ENCODE measurements at places on chromosomes 12 and 14.

- no peak for DNase-seq
These were observed 55.4 kb downstream of the SAMD4A start for GRCh38 chr14:54622192-54622958.

GRCh38 chr12:12903642-12904609, 12.6 kb downstream of the GPRC5A start:
- DNase-seq, result no peak

GRCh38 chr14:56794557-56795283, 15.6 kb downstream of the OTX2 start:
- DNase-seq, result no peak

- no peak for DNase-seq
These were observed 14.9 kb downstream of the GIT2 start for GRCh38 chr12:109981311-109981710.

- no peak for DNase-seq
These were observed 41.4 kb upstream of the TEX22 start for GRCh38 chr14:105356927-105357326.

DNA sequence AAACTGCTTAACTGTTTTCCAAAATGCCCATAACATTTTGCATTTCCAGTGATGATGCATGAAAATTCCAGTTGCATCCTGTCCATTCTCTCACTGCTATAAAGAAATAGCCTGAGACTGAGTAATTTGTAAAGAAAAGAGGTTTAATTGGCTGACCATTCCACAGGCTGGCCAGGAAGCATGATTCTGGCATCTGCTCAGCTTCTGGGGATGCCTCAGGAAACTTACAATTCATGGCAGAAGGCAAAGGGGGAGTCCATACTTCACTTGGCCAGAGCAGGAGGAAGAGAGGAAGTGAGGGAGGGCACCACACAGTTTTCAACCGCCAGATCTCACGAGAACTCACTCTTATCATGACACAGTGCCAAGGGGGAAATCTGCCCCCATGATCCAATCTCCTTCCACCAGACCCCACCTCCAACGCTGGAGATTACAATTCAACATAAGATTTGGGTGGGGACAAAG, 18.2 kb upstream of the CLEC2D start:
- no peak for DNase-seq

DNA sequence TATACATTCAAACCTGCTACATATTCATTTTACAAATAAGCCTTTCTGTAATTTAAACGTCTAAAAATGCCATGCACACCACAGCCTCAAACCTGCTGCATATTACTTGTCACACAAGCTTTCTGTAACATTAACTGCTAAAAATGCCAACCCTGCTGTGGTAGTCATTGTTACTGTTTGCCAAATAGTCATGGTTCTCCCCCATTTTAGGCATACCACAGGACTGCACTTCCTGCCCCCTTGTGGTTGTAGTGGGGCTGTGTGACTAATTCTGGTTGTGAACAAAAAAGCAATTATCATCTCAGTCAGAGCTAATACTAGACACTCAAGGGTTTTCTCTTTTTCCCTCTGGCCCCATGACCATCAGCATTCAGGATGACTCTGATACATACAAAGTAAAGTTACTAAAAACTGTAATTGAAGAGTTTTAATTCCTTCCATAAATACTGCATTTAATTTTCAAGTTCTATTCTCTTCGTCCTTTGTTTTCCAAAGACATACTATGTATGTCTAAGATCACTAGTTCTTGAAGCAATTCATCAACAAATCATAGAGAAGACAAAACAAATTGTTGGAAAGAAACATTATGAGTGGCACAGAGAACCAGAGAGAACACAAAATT, 5.7 kb upstream of the SLC35F4 start:
- no peak for DNase-seq

DNA sequence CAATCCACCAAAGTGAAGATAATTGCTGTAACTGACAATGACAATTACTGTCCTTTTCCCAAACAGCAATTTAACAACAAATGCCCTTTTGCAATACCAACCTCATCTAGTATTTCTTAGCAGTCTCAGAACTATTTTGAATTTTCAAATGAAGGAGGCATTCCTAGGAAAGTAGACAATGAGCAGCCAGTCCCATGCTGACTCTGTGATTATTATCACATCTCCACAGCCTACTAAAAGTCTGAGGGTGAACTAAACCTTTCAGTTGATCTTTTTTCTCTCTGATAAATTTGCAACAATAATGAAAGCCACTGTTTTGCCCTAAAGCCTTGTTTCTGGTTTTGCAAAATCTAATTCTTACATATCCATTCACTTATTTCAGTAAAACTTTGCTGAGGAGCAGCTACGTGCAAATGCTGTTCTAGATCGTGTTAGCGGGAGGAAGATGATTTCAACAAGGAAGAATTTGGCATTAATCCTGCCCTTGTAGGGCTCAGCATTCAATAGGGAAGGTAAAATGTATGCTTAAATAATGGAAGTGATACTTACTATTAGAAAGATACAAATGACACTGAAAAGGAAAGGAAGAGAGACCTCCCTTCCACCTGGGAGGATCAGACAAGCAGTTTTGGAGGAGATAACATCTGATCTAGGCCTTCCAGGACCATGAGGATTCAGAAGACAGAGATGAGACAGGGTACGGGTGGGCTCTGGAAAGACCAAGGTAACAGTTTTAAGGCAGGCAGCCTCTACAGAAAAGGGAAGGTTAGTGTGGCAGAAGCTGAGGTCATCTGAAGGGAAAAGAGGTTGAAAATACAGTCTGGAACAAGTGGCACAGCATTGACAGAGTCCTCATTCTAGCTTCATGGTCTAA, 47.4 kb downstream of the SLC38A1 start:
- DNase-seq, result no peak

- DNase-seq, result no peak
These were observed 29.5 kb downstream of the SLC25A21 start for GRCh38 chr14:37142835-37143401.

DNA sequence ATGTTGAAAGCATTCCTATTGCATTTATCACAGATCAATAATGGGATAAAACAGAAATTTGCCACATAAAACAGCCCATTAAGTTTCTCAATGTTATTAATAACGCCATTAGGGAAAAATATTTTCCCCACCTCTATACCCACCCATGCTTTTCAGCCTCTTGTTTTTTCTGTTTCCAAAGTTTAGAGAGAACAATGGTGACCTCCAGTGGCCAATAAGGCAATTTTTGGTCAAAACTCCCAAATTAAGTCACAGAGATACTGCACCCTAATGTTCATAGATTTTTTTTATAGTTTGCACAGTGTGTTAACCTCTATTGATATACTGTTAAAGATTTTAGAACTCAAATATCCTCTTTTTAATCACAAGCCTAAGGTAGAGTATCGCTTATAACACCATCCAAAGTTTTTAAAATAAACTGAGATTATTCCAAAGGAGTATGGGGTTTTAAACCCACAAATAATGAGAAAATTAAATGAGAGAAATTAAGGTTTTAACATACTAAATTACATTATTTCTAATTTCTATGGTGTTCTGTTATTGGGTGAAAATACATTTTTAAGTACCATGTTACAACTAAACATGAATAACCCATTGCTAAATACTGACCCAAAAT, 184.7 kb upstream of the DCN start:
- no peak for DNase-seq

- no peak for DNase-seq
These were observed 139.9 kb upstream of the KRR1 start for GRCh38 chr12:75651342-75651695.

- DNase-seq, result no peak
These were observed 785 bp upstream of the NIN start for GRCh38 chr14:50831726-50832168.

DNA sequence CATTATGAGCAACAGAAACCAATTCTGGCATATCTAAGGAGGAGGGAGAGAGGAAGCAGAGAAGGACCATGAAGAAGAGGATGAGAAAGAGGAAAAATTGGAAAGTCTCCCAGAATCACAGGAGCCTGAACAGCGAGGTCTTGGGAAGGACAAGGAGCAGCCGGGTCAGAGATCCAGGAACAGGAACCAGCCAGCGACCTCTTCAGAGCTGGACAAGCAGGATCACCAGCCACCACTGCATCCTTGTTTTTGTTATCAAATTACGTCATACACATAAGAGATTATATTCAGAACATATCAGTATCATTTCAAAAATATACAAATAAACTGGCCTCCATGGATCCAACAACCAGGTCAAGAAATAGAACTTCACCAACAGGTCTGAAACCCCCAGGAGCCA, 22.1 kb upstream of the BDKRB2 start:
- no peak for DNase-seq

GRCh38 chr14:23601845-23602180, 23.2 kb upstream of the JPH4 start:
- no peak for DNase-seq

DNA sequence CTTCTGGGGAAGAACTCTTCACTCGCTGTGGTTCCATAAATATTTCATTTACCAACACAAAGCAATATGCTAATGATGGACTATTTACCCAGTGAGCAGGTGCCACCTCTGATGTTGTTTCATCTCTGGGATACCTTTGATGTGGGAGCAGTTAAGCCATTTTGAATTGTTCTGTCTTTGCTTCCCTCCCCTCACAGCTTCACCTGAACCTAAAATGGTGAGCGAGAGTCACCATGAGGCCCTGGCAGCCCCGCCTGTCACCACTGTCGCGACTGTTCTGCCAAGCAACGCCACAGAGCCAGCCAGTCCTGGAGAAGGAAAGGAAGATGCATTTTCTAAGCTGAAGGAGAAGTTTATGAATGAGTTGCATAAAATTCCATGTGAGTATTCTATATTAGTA, 352.7 kb downstream of the SYT1 start:
- no peak for DNase-seq

- no peak for DNase-seq
These were observed 341.2 kb upstream of the KITLG start for GRCh38 chr12:88921434-88921833.

GRCh38 chr14:94773655-94774343, 3.9 kb upstream of the GSC start:
- DNase-seq, result no peak

- no peak for DNase-seq
These were observed 764.3 kb downstream of the NOVA1 start for GRCh38 chr14:25833341-25834126.

GRCh38 chr12:9698681-9699080, 29.2 kb downstream of the CLEC2D start:
- no peak for DNase-seq

GRCh38 chr12:78226763-78227162, 396.1 kb downstream of the NAV3 start:
- DNase-seq, result no peak

DNA sequence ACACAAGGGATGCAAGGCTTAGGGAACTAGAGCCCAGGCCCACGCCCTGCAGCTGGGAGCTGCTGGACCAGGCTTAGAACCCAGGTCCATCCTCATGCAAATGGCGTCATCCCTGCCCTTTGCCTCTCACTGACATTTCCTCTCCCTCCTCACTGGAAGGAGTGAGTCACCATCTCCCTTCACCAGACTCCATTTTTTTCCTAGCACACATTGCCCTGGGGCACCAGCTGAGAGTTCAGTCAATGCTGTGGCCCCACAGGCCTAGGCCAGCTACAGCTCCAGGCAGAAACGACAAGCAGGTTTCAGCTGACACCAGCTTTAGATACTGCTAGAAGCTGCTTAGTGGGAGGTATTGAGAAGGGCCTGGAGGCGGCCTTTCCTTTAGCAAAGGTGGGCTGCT, 98.9 kb downstream of the RIMBP2 start:
- no peak for DNase-seq

DNA sequence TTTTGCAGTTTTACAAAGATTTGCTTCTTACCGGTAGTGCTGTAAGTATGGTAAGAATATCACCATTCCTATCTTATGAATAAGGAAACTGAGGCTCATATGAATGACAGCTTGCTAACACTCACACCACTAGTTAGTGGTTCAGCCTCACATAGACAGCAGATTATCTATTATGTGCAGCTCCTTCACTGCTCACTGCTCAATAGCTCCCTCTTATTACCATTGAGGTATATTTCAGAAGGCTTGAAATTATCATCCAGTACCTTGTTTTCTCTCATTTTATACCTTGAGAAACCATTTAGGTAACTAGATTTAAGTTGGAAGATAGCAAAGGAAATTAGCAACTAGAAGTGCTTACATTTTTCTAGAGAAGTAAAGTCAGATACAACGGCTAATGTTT, 15.5 kb downstream of the RIC8B start:
- DNase-seq, result no peak

DNA sequence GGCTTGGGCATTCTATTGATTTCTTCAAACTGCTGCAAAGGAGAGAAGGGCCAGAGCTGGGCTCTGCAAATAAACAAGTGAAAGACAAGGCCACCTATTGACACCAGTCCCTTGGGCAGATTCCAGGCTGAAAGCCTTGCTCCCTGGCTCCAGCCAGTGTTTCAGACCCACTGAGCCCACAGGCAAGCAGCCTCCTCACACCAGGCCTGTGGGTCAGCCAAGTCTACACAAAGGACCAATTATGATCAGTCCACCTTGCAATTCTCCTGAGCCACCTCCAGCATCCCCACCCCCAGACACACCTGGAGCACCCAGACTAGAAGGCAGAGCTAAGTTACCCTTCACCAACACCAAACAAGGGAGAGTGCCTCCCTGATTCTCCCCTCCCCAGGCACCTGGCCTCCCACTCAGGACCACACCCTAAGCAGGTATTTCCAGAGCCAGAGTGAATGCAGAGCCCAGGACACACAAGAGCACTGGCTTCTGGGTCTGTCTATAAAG, 13.8 kb downstream of the ACTN1 start:
- DNase-seq, result no peak

DNA sequence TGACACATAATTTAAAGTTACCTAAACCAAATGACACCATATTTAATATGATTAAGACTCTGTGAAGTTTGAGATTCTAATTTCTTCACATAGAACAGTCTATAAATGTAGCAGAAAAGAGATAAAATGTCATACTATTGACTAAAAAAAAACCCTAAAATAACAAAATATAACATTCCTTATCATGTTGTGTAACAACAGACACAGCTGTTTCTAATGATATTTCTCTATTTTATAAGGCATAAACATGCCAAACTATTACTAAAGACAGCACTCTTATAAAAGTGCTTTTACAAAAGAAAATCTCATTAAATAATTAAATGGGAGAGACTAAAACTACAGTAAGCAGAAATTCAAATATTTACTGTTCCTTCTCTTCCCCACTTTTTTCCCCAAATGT, 49.4 kb downstream of the NOVA1 start:
- DNase-seq, result no peak

DNA sequence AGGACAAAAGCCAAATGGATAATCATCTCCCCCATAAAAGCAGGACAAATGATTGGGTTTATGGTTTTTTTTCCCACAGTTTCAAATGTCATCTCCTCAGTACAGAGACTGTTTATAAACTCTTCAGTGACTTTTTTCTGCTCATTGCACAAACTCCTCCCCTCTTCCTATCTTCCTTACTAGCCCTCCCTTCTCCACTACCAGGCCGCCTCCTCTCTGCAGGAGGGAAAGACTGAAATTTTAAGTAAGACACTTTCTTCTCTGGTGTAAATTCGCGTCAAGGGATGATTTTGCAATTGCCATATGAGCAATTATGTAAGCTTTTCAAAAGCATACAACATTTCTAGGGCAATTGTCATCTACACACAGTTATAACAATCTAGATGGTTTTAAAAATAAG, 37.0 kb downstream of the BTG1 start:
- DNase-seq, result no peak
